Large intestine (tissue), 12 donors: ENCODE measurements at places on chromosomes 7 and 10.

GRCh38 chr10:72913287-72913686 is 19.7 kb downstream of the OIT3 start:
- no peak for DNase-seq

GRCh38 chr7:117600911-117601310 is 121.1 kb downstream of the CFTR start:
- no peak for DNase-seq

DNA sequence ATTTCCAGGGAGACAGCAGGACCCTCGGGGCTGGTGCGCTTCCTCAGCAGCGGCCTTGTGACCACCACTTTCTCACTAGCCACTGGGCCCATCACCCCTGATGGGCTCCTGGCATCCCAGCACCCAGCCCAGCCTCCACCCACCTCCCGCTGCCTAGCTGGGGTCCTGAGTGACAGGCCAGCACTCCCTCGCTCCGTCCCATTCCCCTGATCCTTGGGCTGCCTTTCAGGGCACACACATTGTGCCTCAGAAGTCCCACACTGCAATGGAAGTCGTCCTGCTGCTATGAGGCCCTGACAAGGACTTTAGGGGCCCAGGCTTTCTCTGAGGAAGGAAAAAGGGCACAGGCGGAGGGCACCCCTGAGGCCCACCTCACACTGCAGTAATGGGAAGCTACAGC is 12.4 kb downstream of the CAMK2B start:
- DNase-seq, result no peak

DNA sequence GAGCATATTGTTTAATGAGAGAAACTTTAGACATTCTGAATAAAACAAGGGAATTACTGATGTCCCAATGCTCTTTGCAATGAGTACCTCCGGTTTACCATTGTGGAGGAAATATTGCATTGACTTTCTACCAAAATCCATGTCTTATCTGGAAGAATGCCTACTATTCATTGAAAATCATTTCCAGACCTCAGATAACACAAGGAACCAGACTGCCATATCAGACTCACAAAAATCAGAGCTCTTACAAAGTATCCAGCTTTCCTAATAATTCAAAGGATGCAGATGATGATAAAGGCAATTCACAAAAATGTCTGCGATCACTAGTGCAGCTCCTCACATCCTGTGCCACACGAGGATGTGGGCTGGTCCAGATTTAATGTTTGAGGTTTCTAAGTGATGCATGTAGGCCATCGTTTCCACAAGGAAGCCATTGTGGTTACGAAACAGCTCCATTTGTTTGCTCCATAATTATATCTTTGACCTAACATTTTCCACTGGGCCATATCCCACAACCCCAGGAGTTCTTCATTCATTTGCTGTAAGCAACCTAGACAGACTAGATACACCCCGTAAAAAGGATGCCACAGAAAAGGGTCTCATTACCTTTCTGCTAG is 831.1 kb upstream of the C7orf33 start:
- no peak for DNase-seq

GRCh38 chr7:29839302-29839701 is 33.0 kb downstream of the WIPF3 start:
- DNase-seq, result no peak

DNA sequence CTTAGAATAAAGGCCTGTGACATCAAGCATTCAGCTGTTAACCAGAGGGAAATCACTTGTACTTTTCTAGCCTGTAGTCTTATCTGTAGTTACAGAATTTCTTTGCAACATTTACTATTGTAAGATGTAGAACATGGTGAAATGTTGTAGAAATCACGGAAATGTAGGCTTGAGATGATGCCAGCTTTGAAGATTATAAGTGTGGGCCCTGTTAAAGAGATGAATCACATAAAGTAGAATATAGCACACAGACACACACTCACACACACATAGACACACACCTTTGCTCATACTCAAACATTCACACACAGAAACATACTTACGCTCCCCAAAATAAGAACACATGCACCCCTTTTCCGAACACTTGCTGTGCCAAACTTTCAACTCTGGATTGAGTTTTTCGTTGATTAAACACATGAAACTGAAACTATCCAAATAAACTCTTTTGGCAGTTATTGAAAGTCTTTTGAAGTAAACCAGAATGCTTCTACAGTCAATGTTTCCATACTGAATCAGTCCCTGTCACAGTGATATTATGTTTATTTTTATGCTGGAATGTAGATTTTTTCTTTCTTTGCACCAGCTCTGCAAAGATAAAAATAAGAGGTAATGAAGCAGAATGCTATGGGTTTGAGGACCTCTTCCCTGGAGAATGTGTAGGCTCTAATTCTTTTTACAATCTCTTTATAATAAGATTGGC is 230.3 kb upstream of the MEOX2 start:
- no peak for DNase-seq

- no peak for DNase-seq
Observed at GRCh38 chr7:22400150-22400814, 43.3 kb upstream of the RAPGEF5 start.

GRCh38 chr10:89663144-89663543 is 18.1 kb upstream of the PANK1 start:
- DNase-seq, result no peak

GRCh38 chr7:28835800-28836199 is 122.3 kb downstream of the TRIL start:
- no peak for DNase-seq

- no peak for DNase-seq
Observed at GRCh38 chr7:98162758-98163157, 48.5 kb upstream of the BHLHA15 start.

DNA sequence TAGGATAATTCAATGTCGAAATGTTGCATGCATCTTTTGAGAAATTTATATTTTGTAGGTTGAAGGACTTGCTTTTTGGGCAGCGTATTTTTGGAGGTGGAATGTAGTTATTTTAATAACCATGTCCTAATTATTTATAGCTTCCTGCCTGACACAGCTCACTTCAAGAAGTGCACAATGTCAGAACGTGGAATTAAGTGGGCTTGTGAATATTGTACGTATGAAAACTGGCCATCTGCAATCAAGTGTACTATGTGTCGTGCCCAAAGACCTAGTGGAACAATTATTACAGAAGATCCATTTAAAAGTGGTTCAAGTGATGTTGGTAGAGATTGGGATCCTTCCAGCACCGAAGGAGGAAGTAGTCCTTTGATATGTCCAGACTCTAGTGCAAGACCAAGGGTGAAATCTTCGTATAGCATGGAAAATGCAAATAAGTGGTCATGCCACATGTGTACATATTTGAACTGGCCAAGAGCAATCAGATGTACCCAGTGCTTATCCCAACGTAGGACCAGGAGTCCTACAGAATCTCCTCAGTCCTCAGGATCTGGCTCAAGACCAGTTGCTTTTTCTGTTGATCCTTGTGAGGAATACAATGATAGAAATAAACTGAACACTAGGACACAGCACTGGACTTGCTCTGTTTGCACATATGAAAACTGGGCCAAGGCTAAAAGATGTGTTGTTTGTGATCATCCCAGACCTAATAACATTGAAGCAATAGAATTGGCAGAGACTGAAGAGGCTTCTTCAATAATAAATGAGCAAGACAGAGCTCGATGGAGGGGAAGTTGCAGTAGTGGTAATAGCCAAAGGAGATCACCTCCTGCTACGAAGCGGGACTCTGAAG is 620 bp downstream of the ZRANB1 start:
- no peak for DNase-seq

DNA sequence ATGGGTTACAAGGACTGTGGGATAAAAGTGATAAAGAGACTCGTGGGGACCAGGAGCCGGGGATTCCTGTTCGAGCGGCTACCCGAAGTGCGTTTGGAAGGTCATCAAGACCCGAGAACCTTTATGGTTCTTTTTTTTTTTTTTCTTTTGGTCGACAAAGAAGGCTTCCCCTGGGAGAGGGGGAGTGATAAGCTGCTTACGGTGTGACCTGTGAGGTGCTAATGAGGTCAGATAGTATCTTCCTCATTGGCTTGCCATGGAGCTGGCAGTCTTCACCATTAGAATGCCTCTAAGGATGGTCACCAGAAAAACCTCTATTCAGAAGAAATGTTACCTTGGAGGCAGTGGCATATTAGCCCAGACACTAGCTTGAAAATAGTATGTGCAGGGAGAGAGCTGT is 92.3 kb upstream of the STEAP4 start:
- DNase-seq, result no peak
